ENCODE measurements at places on chromosomes 13 and 19.

GRCh38 chr13:85501616-85502015 lies 297.6 kb downstream of the SLITRK6 start:
- no peak overlapping the region for H3K27ac ChIP-seq
- H3K4me3 ChIP-seq: no peak overlapping the region
- peaks cover 9% of the 10 kb centered on the region for H3K4me1 ChIP-seq
- DNase-seq: no peak

- H3K4me3 ChIP-seq: no peak overlapping the region
- no peaks in the 10 kb centered on the region for H3K27me3 ChIP-seq
- DNase-seq: no peak
- H3K4me1 ChIP-seq: peaks cover 6% of the 10 kb centered on the region
- H3K36me3 ChIP-seq: no peaks in the 10 kb centered on the region
These were observed 42.1 kb downstream of the PTPRS start for GRCh38 chr19:5298471-5298901.

DNA sequence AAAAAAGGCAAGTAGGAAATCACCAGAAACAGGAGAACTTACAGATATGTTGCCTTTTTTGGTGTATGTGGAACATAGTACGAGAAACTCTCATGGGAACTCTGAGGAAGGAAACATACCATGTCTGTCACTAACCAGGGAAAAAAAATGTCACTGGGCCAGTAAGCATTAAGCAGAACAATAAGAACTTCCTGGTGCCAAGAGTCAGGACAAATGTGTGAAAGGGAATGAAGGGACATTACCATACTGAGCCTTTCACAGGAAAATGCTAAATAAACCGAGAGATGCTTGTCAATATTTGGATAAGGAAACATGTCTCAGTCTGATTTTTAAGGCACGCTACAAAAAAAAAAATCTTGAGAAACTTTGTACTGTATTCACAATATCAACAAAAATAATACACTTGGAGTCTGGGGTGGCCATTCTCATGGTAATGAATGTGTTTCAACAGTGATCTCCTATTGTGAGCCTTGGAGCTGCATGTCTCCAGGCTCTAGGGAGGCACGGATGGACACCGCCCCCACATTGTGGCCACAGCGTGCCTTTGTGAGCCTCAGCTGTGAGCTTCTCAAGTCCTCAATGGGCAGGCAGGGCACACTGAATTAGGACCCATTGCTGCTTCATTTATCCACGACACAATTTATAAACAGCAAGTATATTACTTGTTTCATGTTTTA lies 113.0 kb upstream of the ARGLU1 start:
- H3K27ac ChIP-seq: peak overlapping the region; percentile 88
- H3K4me3 ChIP-seq: peak overlapping the region; percentile 36
- DNase-seq: peak; percentile 94
- peaks cover 65% of the 10 kb centered on the region for H3K4me1 ChIP-seq
- H3K36me3 ChIP-seq: no peaks in the 10 kb centered on the region
- H3K27me3 ChIP-seq: no peaks in the 10 kb centered on the region

DNA sequence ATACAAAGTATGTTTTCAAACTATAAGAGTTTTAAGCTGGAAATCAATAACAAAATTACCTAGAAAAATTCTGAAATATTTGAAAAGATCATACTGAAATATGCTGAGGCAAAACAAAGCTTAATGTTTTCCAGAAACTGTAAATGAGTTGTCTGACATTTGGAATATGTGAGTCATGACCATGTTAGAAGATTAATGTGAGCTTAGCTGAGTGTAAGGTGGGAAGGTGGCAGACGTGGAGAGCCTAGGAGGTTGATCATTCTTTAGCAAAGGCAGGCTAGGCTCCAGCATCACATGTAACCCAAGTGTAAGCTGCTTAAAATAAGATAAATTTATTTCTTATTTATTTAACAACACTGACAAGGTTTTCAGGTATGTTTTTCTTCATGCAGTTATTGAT lies 2086.1 kb upstream of the PCDH20 start:
- DNase-seq: no peak
- no peak overlapping the region for H3K27ac ChIP-seq
- H3K27me3 ChIP-seq: no peaks in the 10 kb centered on the region

- H3K27ac ChIP-seq: no peak overlapping the region
- H3K4me3 ChIP-seq: no peak overlapping the region
- H3K27me3 ChIP-seq: no peaks in the 10 kb centered on the region
- no peaks in the 10 kb centered on the region for H3K4me1 ChIP-seq
- no peak for DNase-seq
These were observed 27.9 kb upstream of the EDNRB start for GRCh38 chr13:77946522-77946921.

GRCh38 chr13:100454876-100455275 lies 133.7 kb downstream of the GGACT start:
- no peaks in the 10 kb centered on the region for H3K27me3 ChIP-seq
- H3K36me3 ChIP-seq: no peaks in the 10 kb centered on the region
- no peak overlapping the region for H3K4me3 ChIP-seq
- no peaks in the 10 kb centered on the region for H3K4me1 ChIP-seq
- DNase-seq: no peak
- H3K27ac ChIP-seq: no peak overlapping the region
